ENCODE measurements at places on chromosomes 16 and 17.

DNA sequence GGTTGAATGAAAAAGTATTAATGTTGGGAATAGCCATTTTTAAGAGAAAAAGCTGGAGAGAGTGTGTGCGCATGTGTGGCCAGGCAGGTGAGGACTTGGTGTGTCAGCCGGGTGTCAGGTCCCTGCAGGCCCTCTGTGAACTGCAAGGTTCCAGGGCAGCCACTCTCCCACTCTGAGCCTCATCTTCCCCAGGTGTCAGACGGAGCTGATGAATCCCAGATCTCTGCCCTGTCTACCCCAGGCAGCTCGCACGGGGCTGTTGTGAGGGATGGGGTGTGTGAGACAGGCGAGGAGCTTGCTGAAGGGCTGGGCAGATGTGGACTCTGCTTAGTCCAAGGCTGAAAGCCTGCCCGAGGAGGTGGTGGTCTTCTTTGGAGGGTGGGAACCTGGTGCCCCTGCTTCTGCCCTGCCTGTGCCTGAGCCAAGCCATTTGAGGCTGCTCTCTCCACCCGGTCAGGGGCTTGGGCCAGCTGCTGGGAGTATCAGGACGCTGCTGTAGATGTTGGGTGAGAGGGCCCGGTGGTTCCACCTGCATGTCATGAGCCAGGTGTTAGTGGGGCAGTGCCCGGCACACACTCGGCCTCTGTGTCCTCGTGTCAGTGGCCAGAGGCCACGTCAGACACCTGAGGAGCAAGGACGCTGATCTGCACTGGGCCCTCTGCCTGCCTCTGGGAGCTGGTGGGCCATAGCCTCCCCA is 122.4 kb downstream of the RAB11FIP4 start:
- no peak for DNase-seq

- no peak for DNase-seq
Measured at GRCh38 chr17:10638151-10638550, 19.0 kb downstream of the MYH3 start.

DNA sequence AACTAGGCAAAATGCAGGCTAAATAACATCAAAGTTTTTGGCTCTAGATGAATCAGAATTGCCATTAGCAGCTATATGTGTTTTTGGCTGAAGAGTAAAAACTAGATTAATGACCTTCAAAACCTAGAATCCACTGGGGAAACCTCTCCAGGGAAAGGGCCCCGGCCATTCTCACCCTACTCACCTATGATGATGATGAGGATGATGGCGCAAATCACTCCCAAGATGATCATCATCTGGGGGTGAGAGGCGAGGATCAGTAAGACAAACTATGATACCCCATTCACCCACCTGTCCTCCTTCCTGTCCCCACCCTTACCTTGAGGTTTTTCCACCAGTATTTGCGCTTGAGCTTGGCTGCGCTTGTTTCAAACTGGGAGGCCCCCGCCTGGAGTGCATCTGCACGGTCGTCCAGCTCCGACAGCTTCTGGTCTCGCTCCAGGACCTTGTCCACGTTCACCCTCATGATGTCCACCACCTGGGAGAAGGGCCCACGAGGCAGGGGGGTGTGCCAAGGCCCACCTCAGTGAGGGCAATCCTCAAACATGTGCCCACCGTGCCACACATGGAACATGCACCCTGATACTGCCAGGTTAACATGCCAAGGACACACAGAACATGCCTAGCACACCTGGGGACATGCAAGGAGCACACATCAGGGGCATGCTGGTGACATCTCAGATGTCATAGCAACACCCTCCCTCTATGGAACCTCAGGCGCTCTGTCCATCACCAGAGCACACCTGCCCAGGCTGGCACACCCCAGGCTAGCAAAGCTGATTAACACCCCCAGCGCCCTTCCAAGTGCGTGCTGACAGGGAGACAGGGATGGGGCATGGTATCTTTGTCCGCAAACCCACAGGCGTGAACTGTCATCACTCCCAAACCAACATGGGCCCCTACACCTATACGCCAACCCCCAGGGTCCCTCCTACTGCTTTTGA is 1.2 kb downstream of the VAMP2 start:
- no peak for DNase-seq

DNA sequence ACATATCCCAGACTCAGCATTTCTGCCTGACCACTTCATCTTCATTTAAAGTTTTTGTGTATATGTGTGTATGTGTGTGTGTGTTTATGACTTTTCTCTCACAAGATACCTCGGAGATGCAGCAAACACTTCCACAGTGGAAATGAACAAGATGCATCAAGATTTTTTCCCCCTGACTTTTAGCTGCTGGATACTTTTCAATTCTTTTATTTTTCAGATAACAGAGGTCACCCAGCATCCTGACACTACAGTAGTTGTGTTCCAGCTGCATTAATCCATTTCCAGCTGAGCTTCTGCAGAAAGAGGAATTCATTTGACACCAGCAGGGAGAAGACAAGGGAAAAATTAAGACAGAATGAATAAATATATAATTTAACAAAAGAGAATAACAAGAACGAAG is 130.2 kb upstream of the PSMD7 start:
- DNase-seq = no peak

DNA sequence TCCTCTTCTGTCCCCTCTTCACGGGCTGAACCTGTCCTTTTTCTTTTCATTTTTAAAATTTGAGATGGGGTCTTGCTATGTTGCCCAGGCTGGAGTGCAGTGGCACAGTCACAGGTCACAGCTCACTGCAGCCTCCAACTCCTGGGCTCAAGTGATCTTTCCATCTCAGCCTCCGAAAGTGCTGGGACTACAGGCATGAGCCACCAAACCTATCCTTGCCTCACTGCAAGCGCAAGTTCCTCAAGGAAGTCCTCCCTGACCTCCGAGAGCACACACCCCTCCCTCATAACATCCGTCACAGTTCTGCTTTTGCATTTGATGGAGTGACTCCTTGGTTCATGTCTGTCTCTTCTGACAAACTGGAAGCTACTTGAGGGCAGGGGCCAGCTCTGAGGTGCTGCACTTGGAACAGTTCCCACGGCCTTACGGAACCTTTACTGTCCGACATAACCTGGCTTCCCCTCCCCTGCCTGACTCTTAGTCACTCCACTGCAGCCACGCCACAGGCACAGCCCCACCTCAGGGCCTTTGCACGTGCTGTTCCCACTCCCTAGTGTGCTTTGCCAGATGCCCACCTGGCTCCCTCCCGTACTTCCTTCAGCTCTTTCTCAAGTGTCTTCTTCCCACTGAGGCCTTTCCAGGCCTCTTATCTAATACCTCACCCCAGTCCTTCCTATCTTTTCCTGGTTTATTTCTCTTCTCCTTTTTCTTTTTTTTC is 4.4 kb downstream of the TBX6 start:
- DNase-seq = no peak

GRCh38 chr17:41345992-41346391 is 4.6 kb downstream of the KRT33A start:
- DNase-seq = no peak

DNA sequence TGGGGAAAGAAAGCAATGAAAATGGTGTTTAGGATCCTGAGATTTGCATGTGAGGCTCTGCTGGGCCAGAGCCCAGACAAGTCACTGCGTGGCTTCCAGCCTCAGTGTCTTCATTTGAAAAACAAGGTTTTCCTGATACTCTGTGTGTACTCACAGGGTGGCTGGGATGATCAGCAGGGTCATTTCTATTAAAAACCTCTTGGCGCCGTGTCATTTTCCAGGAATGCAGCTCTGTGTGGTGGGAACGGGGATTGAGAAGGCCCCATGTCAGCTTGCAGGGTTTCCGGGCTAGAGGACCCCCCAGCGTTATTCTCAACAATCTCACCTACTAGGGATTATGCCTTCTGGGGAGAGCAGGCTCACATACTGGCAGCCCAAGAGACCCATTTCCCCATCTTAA is 73.5 kb downstream of the FOXL1 start:
- DNase-seq = no peak

DNA sequence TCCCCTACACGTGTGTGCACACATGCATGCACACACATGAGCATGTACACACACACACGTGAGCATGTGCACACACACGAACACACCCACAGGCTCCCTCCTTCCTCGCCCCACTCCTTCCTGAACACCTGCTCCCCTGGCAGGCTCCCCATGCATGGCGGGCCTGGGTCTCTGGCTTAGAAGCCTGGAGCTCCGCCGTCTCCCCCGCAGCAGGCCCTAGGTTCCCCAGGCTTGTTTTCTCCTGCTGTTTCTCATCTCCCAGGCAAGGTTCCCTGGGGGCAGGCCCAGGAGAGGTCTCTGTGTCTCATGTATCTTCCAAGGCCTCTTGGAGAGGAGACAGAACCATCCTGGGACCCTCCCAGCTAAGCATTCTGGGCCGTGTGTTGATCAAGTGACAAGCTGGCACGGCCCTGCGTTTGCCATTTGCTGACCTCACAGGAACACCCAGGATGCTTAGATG is 202.3 kb upstream of the CIBAR2 start:
- no peak for DNase-seq

- DNase-seq = no peak
Measured at GRCh38 chr16:55809851-55810250, 23.0 kb downstream of the CES1 start.

All from fibroblast of skin of left biceps (primary cell).